ENCODE measurements at places on chromosomes 2 and 18.

DNA sequence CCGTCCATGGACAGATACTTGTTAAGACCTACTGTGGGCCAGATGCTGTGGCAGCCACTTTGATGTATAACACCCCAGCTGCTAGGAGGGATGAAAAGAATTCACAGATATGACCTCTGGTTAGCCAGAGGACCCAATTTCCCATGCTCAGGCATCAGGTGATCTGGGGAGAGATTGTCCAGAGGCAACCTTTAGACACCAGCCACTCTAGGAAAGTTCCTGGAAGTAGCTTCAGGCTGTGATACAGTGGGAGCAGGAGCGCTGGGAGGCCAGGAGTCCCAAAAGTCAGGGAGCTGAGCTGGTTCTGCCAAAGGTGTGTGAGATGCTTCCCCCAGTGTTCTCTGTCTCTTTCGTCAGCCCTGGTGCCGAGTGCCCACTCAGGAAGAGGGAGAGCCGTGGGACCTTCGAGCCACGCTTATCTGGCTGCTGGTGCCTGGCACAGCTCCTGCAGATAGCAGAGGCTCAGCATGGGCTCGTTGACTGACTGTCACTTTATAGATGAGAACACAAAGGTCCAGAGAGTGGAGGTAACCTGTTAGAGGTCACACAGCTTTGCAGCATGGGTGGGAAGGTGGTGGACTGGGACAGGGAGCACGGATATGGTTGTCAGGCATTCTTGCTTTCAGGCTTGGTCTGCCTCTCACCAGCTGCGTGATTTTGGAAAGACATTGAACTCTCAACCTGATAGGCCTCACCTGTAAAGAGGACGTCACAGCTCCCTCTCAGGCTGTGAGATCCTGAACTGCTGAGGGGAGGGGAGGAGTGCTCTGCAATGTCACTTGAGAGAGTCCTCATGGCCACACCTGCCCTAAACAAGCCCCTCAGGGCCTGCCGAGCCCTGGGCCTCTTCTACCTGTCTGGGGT, 7.8 kb upstream of the RALB start:
- DNase-seq = no peak

GRCh38 chr2:7471185-7471584, 554.0 kb downstream of the RNF144A start:
- DNase-seq = no peak

DNA sequence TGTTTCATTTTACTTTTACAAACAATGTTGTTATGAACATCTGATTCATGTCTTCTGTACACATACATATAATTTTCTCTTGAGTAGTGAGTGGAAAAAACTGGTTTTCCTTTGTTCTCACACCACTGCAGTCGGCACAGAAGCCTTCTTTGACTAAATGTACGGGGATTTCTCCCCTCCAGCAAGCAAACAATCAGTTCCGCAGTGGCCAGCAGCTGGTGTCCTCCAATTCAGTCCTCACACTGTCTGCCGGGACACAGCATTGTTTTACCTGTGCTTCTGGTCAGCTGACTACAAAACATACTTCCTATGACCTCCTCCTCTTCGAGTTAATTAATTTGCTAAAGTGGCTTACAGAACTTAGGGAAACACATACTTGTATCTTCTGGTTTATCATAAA, 202.8 kb downstream of the WDR7 start:
- DNase-seq = no peak

- DNase-seq = no peak
Measured at GRCh38 chr2:37527361-37527760, 144.1 kb downstream of the CDC42EP3 start.

DNA sequence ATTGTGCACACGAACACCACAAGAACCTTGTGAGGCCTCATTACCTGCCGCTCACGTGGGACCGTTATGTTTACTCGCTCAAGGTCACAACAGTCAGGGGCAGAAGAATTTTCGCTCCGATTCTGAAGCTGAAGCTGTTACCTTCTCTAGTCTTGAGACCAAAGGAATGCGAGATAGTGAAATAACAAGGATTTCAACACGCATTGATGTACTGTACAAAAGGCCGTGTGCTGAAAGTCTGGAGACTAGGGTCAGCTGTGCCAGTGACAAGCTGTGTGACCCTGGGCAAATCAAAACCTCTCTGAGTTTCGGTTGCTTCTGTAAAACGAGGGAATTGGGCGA, 583 bp downstream of the NEMP2 start:
- peak; percentile 54 for DNase-seq

DNA sequence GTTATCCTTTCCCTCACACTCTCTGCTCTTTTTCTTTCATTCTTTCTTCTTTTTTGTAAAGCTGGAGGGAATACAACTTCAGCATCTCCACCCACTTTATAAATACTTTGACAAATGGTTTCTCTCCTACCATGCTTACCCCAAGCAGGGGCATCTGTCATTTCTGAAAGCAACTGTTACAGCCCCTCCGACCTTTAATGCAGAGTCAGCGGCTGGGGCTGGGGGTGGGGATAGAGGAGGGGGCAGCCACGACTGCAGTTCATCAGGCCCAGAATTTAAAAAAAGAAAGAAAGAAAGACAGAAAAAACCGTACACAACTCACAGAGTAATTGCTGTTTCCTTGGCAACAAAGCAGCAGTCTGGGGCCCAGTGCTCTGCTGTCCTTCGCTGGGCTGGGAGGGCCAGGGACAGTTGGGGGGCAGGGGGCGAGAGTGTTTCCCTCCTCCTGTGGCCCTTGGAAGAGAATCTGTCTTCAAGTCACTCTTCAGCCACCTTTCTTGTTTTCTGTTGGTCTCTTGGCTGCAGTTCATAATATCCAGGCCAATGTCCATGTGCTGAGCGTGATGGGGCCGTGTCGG, 53.8 kb downstream of the CELF4 start:
- DNase-seq = no peak

- DNase-seq = no peak
Measured at GRCh38 chr2:151845884-151846283, 17.7 kb upstream of the ARL5A start.

GRCh38 chr2:170088776-170089175, 89.2 kb upstream of the MYO3B start:
- no peak for DNase-seq

DNA sequence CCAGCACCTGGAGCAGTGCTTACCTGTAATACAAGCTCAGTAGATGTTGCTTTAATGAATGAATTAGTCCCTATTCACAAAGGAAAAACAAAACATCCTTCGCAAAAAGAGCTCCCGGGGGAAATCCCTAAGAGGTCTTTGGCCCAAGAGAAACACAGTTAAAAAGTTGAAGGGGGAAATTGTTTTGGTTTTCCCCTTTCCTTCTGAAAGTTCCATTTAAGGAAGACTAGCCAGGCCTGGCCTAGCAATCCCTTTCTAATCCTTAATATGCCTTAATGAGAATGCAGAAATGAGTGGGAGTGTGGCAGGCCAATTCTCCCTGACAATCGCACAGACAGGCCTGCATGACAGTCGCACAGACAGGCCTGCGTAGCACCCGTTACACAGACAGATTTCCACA, 33.5 kb upstream of the REL start:
- no peak for DNase-seq

DNA sequence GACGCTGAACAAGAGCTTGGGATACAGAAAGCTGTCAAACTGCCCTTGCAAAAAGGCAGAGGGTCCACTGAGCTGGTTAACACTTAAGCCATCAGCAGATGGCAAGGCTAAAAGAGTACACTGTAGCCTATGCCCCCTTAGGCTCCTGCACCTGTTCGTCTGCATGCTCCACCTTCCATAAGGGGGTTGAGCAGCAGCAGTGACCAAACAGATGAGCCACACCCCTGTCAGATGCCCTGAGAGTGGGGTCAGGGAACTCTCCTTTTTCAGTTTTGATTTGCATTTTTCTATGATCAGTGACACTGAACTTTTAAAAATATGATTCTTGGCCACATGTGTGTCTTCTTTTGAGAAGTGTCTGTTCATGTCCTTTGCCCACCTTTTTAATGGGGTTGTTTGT, 402.5 kb upstream of the FAM98A start:
- no peak for DNase-seq

DNA sequence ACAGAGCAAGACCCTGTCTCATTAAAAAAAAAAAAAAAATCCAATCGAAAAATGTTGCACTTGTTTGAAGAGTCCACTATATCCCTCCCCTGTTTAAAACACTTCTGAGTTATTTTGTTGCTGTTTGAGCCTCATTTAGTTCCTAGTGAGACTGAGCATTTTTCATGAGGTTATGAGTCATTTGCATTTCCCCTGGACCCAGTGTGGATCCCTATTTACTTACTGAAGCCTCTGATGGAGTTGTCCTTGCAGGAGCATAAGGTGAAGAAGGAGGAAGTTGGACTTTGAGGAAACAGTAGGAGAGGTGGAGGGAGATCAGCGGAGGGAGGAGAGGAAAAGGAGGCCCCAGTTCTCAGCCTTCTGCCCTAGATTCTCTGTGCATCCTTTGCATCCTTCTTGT, 5.1 kb downstream of the CXCR1 start:
- no peak for DNase-seq

DNA sequence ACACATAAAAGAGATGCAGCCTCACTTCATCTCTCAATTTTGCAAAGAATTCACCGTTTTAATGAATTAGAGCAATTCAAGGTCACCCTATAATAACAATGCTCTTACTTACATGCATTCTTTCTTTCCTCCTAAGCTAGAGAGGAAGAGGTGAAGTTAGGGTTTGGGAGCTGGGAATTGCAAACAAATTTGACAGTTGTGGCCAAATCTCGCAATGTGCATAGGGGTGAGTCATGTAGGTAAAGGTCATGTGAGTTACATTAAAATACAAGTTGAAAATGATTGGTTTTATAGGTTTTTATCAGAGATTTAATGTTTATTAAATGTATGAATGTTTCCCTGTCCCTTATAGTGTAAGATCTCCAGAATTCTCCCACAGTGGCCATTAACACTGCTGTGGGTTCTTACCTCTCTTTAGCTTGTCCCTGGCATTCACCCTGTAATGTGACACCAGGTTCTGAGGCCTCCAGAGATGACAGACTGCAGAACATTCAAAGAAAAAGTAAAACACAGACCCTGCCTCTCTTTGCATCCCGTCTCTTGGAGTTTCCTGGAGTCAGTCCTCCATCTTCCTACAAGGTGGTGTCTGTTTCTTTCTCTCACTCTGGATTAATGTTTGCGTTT, 53.7 kb upstream of the LGALSL start:
- no peak for DNase-seq

- DNase-seq = no peak
Measured at GRCh38 chr18:76621226-76621625, 126.2 kb upstream of the ZNF516 start.

DNA sequence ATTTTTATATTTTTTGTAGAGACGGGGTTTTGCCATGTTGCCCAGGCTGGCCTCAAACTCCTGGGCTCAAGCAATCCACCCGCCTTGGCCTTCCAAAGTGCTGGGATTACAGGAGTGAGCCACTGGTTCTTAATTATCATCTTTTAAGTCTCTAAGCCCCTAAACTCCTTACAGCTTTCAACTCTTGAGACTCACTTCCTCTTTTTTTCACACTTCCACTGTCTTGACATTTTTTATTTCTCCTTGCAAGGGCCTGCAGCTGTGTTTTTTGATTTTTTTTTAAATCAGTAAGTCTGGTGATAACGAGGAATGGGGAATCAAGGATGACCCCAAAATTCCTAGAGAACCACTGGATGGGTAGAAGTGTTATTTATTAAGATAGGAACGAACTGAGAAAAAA, 8.6 kb upstream of the ABCB11 start:
- DNase-seq = no peak

- peak; percentile 66 for DNase-seq
Measured at GRCh38 chr18:62327977-62328376, 2.9 kb downstream of the TNFRSF11A start.

DNA sequence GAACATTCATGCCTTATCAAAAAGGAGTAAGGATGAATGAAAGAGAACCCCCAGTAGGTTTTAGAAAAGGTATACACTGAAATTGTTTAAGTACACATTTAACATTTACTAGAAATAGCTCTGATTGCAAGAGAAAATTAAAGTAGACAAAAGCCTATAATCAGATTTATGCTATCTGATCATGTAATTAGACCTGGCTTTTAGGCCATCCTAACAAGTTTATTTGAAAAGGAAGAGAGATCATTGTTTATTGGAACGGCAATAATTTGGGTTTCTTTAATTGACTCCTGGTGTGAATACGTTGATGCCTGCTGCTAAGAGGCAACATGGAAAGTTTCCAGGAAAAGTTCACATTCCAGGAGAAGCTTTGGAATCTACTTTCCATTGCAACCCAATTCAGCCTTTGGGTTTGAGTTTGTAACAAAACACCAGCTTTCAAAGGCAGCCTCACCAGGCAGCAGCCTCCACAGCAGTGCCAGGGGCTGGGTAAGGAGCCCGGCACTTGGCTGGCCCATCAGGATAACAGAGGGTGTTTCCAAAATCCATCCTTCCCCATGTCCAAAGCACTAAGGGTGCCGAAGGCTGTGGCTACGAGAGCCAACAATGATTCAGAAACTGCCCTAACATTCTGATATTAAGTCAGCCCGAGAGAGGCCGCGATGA, 18.0 kb downstream of the FZD7 start:
- no peak for DNase-seq

Measured in left colon (tissue), 2 donors.